Islet precursor cell (in vitro differentiated cells): ENCODE measurements at places on chromosomes 6 and 20.

GRCh38 chr6:26306232-26306631 lies 58.8 kb upstream of the BTN3A2 start:
- DNase-seq = peak; percentile 63

DNA sequence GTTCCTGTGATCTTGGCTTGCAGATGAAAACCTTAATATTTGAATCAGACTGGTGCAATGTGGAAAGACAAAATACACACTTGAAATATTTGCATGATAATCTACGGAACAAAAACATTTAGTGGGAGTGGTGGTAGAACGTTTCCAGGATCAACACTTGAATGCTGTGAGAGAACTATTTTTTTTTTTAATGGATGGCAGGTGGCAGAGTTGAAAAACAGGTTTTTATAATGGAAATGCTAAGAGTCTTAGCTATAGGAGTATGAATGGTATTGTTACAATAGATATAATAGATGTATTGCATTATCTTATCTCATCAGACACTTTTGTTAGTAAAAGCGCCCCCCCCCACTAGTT lies 49.2 kb downstream of the CDKAL1 start:
- DNase-seq = no peak

DNA sequence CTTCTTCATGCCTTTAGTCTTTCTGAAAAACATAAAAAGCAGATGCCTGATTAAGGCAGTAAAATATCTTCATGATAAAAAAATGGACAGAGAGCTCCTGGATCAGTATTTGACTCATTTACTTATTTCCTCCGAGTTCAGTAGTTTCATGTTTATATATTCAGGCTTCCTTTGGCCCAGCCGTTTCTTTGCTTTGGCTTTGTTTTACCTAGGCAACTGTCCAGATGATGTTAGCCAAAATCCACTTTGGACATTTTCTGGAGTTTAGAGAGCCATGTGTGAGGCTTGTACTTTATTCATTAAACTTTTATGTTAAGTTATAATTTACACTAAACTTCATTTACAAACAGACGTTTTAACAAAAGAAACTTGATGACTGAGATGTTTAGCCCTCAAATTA lies 307.1 kb upstream of the RSPO3 start:
- no peak for DNase-seq

DNA sequence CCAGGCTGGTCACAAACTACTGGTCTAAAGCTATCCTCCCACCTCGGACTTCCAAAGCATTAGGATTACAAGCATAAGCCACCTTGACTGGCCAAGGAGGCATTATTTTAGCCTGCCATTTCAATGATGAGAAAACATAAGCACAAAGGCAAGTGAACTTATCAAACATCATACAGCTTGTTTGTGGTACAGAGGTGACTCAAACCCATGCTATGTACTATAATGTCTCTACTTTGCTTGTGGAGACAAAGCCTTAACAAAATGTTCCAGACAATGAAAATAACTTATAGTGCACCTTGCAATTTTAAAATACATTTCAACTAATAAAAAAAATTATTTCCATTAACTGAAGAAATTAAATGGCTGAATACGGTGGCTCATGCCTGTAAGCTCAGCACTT lies 26.2 kb downstream of the HDAC2 start:
- DNase-seq = no peak

- DNase-seq = peak; percentile 35
These were observed 46.3 kb downstream of the GABRR2 start for GRCh38 chr6:89268776-89269175.

GRCh38 chr20:48738399-48739304 lies 89.1 kb downstream of the PREX1 start:
- DNase-seq = no peak

DNA sequence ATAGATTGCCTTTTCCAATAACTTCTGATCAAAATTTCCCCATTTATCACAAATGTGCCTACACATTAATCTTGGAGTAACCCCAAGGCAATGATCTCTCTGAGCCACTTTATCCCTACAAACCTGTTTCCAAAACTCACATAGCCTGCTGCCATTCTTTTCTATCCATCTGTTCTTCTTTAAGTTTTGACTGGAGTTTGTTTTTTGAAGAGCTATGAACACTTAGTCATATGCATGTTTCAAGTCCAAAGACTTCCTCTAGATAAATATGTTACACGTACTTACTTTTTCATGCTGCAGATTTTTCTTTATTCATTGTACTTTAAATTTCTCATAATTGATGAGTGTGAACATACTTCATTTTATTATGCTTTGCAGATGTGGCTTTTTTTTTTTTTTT lies 488.9 kb upstream of the CITED2 start:
- DNase-seq = no peak

DNA sequence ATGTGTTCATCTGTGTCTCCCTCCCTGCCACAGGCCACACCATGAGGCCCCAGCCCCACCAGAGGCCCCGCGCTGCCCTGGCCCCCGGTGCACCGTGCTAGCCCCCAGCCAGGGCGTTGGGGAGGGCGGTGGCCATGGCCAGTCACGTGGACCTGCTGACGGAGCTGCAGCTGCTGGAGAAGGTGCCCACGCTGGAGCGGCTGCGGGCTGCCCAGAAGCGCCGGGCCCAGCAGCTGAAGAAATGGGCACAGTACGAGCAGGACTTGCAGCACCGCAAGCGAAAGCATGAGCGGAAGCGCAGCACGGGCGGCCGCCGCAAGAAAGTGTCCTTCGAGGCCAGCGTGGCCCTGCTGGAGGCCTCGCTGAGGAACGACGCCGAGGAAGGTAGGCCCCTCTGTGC lies 30.3 kb downstream of the PPP1R16B start:
- DNase-seq = no peak

DNA sequence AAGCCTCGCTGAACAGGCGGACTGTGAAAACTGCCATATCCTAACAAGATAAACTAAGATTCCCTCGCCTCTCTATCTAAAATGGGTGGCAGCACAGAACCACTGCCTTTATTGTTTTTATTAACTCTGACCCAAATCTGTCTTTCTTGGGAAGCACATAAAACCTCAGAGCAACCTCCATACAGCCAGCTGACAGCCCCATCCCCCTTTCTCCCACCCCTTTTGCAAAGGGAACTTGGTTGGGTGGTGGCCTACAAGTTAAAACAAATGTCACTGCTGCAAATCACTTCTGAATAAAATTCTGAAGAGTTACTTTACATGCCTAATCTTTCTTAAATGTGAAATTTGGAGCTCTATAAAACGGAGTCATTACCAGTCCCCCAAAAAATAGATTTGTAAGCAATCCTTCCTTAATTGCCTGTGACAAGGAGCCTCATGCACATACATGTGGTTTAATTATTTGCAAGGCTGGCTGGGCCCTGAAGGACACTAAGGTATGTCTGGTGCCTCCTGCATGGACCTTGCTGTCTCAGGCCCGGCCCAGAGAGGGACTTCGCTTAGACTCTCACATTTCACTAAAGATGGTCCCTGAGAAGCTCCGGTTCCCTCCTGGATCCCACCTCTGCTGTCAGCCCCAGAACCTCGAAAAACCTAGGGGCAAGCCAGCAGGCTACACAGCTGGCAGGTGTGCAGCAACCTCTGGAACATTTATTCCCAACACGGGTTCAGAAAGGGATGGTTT lies 21.7 kb downstream of the PXDC1 start:
- DNase-seq = no peak

DNA sequence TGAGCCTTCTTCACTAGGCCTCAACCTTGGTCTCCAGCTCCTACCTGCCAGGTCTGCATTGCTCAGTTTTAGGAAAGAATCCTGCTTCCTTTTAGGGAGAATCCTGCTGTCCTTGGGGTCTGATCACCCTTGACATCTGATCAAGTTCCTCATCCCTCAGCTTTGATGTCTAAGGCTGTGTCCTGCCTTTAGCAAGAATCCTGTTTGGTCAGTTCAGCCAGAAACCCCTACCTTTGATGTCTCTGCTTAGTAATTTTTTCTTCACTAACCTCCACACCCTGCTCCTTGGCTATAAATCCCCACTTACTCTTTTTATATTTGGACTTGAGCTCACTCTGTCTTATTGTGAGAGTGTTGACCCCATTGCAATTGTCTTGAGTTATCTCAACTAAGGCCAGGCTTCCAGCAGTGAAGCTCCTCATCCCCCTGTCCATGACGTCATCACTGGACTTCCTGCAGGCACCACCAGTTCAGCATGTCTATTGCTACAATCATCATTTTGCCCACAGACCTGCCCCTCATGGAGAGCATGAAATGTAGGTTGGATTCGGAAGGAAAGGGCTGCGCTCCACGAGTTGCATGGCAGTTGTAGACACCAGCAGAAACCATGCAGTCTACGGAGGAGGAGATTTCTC lies 4.7 kb upstream of the CST5 start:
- no peak for DNase-seq

DNA sequence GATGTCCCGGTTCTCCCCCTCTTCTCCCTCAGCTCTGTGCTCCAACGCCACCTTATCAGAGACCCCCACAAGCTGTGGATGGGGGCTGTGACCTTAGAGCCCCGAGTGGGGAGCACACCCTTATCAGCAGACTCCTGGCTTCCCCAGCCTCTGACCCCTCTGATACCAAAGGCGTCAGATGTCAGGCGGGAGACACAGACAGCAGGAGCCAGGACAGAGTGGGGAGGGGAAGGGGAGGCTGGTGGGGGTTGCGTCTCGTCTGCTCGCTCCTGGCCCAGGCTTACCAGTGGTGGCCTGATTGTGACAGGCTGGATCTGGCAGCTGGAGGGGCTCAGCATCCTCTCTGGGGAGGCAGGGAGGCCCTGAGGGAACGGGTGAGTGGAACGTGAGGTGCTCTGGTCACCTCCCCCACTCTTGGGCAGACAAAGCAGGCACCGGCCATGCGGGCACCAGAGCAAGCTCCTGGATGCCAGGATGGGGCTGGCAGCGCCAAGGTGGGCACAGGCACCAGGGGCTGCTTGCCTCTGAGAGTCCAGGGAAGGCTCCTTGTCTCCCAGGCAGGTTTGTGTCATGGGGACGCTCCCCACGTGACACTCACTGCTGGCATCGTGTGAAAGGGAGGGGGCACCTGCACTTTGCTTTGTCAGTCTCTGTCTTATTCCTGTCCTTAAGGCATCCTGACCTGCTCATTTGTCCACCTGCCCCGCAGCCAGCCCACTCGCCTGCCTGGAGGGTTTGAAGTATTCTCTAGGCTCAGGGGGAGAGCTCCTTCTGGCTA lies 27.8 kb upstream of the GATA5 start:
- no peak for DNase-seq

GRCh38 chr20:51013577-51014330 lies 9.2 kb downstream of the KCNG1 start:
- DNase-seq = no peak

GRCh38 chr6:159169557-159170332 lies 545 bp downstream of the FNDC1 start:
- peak; percentile 87 for DNase-seq

- peak; percentile 98 for DNase-seq
These were observed 432 bp downstream of the HSPA1L start for GRCh38 chr6:31814677-31815024.

DNA sequence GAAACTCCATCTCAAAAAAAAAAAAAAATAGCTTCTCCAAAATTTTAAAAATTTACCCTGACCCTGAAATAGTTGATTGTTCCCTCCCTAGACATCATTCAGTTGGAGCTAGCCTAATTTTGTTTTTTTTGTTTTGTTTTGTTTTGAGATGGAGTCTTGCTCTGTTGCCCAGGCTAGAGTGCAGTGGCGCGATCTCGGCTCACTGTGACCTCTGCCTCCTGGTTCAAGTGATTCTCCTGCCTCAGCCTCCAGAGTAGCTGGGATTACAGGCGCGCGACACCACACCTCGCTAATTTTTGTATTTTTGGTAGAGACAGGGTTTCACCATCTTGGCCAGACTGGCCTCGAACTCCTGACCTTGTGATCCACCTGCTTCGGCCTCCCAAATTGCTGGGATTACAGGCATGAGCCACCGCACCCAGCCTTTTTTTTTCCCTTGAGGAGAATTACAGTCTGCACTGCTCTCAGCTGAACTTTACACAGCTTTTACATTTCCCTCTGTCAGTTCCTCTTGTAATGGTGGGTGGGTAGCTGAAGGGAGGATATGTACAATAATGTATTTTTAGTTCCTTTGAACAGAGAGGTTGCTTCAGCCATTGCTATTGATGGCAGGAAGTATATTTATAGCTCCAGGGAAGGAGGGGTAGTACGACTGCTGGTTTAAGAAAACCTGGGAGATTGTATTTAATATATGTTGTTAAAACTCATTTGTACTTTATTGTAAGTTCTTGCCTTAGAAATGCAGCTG lies 27.7 kb downstream of the PTPRA start:
- DNase-seq = no peak

- no peak for DNase-seq
These were observed 546.2 kb downstream of the MEI4 start for GRCh38 chr6:78199044-78199443.

GRCh38 chr6:157133856-157134255 lies 189.5 kb downstream of the TMEM242 start:
- DNase-seq = no peak

GRCh38 chr6:133683606-133684005 lies 205.3 kb upstream of the TCF21 start:
- no peak for DNase-seq

GRCh38 chr6:134654751-134655150 lies 295.1 kb downstream of the ALDH8A1 start:
- no peak for DNase-seq

DNA sequence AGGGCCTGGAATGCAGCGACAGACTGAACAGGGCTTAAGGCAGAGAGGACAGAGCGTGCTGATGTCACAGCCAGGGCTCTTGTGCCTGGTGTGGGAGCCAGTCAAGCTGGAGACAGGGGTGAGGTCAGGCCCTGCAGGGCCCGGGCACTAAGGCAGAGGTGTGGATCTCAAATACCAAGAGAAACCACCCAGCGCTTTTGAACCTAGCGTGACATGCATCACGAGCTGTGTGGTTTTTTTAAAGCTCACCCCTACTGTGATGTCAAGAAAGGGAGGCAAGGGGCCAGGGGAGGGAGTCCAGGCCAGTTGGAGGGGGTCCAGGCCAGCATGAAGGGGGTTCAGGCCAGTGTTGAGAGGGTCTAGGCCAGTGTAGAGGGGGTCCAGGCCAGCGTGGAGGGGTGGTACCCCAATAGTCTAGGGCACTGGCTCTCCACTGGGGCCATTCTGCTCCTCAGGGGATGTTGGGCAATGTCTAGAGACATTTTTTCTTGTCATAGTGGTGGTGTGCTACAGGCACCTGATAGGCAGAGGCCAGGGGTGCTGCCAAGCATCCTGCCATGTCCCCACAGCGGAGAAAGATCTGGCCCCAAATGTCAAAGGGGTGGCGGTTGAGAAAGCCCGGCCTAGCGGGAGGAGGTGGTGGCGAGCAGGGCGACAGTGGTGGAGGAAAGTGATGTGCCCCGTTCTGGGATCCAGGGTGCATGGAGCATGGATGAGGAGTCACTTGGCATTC lies 42.6 kb downstream of the RBM38 start:
- peak; percentile 82 for DNase-seq

- DNase-seq = no peak
These were observed 86.2 kb upstream of the ARID1B start for GRCh38 chr6:156691018-156691417.

DNA sequence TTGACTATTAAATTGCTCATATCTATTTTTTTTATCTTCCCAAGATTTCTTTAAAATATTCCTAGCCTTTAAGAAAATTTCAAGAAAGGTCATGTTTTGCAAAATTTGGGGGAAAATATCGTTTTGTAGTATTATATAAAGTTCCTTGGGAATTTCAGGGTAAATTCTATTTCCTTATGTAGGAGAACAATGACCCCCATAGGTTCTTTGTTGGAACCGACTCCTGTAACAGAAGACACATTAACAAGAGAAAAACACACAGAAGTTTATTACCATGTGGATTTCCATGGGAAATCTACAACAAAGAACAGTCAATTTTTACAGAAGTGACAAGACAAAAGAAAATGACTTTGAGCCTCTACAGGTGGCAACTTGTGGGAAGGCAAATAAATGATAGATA lies 68.1 kb downstream of the ADGB start:
- no peak for DNase-seq

GRCh38 chr20:49477200-49477599 lies 5.3 kb downstream of the KCNB1 start:
- peak; percentile 59 for DNase-seq
